Suppressor macrophage treated with lipopolysaccharide for 1 hour (primary cell): ENCODE measurements at places on chromosomes 5 and 9.
A peak's percentile ranks its signal among the peaks of the same experiment; 100 is the strongest.

DNA sequence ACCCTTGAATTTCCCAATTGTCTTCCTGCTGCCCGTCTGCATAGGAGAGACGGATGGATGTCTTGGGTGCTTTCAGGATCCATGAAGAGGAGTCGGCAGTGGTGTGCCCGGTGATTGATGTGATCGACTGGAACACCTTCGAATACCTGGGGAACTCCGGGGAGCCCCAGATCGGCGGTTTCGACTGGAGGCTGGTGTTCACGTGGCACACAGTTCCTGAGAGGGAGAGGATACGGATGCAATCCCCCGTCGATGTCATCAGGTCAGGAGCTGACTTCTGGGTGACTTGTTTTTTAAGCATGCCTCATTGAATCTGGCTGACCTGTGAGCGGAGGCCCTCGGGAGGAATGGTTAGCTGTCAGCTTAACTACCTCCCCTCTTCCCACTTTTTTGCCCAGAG is 24.2 kb downstream of the GALNT12 start:
- no peak for DNase-seq

GRCh38 chr5:157271740-157272271 is 5.9 kb downstream of the CYFIP2 start:
- DNase-seq: no peak

- DNase-seq: no peak
Observed at GRCh38 chr9:71975833-71976232, 64.4 kb downstream of the C9orf85 start.

- DNase-seq: no peak
Observed at GRCh38 chr5:122661496-122662180, 113.2 kb upstream of the SNX2 start.

DNA sequence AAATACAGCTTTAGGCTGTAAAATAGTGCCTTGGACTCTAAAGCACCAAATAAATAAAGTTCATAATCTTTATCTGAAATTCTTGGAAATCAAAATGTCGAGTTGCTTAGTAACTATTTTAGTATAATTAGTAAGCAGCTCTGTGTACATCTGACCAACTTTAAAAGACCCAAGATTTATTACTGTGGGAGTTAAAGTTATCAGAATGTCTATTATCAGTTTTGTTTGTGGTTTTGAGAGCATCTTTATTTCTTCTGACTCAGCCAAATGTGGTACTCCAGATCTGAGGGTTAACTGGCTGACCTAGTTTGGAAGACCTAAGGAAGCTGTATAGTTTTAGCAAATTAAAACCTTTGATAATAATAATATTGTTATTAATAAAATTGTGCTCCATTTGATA is 81.2 kb downstream of the PRLR start:
- no peak for DNase-seq

DNA sequence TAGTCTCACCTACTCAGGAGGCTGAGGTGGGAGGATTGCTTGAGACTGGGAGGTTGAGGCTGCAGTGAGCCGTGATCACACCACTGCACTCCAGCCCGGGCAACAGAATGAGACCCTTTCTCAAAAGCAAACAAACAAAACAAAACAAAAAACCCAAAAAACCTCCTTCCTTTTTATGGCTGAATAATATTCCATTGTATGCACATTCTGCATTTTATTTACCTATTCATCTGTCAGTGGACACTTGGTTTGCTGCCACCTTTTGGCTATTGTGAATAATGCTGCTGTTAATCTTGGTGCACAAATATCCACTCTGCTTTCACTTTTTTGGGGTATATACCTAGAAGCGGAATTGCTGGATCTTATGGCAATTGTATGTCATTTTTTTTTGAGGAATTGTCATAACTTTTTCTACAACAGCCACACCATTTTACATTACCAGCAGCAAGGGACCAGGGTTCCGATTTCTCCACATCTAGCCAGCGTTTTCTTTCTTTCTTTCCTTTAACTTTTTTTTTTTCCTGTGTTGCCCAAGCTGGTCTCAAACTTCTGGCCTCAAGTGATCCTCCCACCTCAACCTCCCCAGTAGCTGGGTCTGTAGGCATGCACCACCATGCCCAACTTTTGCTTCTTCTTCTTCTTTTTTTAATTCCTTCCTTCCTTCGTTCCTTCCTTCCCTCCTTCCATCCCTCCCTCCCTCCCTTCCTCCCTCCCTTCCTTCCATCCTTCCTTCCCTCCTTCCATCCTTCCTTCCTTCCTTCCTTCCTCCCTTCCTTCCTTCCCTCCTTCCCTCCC is 30.6 kb downstream of the NKX2-5 start:
- DNase-seq: peak; percentile 48

- peak; percentile 98 for DNase-seq
Observed at GRCh38 chr9:21813575-21814473, 11.4 kb downstream of the MTAP start.

GRCh38 chr5:73979321-73979720 is 353.3 kb downstream of the ARHGEF28 start:
- no peak for DNase-seq

- no peak for DNase-seq
Observed at GRCh38 chr5:104599726-104600125, 1037.1 kb upstream of the NUDT12 start.

- DNase-seq: peak; percentile 67
Observed at GRCh38 chr5:141519605-141520565, 31.0 kb downstream of the PCDHGC5 start.

DNA sequence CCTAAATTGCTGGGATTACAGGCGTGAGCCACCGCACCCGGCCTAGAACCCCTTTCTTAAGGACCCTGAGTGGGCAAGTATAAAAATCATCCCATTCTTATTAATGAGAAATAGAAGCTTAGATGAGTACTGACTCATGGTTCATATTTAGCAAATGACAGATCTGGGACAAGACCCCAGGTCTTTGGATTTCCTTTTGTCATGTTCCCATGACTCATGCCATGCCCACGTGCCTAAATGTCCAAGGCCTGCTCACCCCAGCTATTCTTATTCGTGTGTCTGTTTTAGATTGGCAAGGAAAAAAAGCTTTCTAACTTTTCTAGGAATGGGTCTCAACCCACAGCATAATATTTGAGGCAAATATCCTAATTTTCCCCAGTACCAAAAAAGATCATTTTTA is 57.7 kb upstream of the RPS23 start:
- peak; percentile 21 for DNase-seq

GRCh38 chr9:665296-665695 is 176.2 kb upstream of the DMRT1 start:
- no peak for DNase-seq

DNA sequence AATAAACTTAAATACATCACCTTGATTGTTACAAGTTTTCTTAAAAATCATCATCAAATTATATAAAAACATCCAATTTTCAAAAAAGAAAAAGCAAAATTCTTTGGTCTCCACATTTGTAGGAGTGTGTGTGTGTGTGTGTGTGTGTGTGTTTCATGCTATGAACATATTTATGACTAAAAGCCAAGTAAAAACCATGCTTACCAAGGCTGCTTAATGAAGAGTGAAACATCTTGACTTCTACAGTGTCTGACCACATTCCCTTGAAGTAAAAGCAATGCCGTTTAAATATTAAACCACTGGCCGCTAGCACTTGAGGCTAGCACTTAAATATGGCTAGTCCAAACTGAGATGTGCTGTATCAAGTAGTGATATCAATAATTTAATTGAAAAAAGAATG is 549.1 kb upstream of the CCNG1 start:
- no peak for DNase-seq

GRCh38 chr5:33170411-33170810 is 270.4 kb upstream of the TARS1 start:
- DNase-seq: no peak

GRCh38 chr5:170252720-170253350 is 20.1 kb downstream of the C5orf58 start:
- no peak for DNase-seq

DNA sequence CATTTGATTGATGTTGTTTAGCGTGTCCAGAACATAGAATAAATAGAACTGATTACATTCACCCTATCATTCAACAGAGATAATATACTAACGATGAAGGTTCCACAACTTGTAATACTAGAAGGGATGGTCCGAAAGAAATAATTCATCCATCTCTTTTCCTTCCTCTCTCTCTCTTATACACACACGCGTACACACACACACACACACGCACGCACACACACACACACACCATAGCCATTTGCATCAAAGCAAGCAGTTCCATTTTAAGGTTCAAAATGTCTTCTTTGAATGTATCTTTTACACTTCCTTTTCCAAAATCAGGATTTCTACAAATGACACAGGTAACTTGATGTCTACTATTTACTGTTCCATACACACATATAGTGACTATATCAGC is 887 bp downstream of the GDA start:
- no peak for DNase-seq

DNA sequence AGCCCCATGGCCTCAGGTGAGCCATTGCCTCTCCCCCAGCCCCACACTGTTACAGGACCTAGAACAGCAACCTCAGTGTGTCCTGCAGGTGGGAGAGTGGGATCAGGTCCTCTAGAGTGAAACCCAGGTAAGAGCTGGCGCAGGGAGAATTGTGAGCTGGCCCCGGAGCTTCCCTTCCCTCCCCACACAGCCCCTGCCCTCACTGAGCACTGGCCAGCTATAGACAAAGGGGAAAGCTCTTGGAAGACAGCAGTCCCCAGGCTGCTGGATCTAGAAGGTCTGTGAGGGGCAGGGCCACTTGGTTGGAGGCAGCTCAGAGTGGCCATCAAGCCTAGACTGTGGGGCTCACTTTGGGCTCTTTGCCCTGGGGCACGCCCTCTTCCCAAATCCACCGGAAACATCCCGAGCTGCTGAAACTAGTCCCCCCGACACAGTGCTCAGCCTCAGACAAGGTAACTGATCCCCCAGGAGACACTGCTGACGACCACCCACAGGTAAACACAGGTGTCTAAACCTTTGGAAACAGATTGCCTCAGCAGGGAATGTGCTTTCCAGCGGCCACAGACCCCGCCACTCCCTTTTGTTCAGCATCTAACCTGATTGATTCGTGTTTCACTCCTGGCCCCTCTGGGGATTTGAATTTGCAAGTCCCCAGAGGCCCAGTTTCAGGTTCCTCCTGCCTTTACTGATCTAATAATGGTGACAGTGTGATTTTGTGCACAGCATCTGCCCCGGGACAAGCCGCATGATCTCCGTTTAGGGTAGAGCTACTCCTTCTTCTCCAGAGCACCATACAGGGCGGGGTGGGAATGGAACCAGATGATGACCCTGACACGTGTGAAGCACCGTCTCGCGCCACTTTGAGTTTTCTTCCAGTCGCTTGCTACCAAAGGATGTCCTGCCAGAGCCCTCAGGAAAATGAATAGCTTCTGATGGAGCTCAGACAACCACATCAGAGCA is 42.2 kb upstream of the ADAMTS2 start:
- no peak for DNase-seq

- DNase-seq: peak; percentile 68
Observed at GRCh38 chr5:24621792-24622191, 23.0 kb downstream of the CDH10 start.

DNA sequence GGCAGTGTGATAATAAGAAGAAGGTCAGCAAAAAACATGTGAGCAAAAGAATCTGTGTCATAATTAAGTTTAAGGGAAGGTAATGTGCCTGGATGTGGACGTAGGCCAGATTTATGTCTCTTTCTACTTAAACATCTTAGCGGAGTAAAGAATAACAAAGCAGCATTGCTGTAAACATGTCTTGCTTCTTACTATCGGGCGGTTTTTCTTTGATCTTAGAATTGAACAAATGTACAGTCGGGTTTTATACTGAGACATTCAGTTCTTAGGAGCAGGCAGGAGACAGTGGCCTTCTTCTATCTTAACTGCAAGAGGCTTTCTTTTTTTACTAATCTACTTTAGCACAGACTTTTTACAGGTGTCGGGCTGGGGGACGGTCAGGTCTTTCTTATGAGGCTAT is 40.4 kb upstream of the FLT4 start:
- DNase-seq: no peak
